ENCODE measurements at places on chromosomes 3 and 15. TPM values are rescaled to one million over a fixed set of nuclear protein-coding genes. Genes with fewer than 3 reads are reported as not detected.

ATOSA gene
- 15.2 TPM for total RNA-seq

GCHFR gene
- 0.38 TPM for total RNA-seq

DLEC1 gene
- total RNA-seq, result 0.28 TPM

TNFSF10 gene
- 0.96 TPM for total RNA-seq

CNTN4 gene
- total RNA-seq, result not detected

SLC22A13 gene
- 0.58 TPM for total RNA-seq

LTF gene
- total RNA-seq, result 0.38 TPM

MYZAP gene
- not detected for total RNA-seq

ABHD17C gene
- total RNA-seq, result 7.5 TPM

PRTG gene
- total RNA-seq, result 1.9 TPM

CATSPER2 gene
- 0.96 TPM for total RNA-seq

HGD gene
- total RNA-seq, result 1.7 TPM

ARHGEF26 gene
- total RNA-seq, result 1.1 TPM

PSTPIP1 gene
- total RNA-seq, result 0.56 TPM

GPR156 gene
- 0.38 TPM for total RNA-seq

ABHD6 gene
- 8.4 TPM for total RNA-seq

CTXN2 gene
- total RNA-seq, result not detected

ALDH1A2 gene
- 4.5 TPM for total RNA-seq

LSG1 gene
- total RNA-seq, result 31.6 TPM

GOLIM4 gene
- 89.4 TPM for total RNA-seq

LMCD1 gene
- 250 TPM for total RNA-seq

IL17RC gene
- 27.6 TPM for total RNA-seq

ACAD9 gene
- 31.9 TPM for total RNA-seq

VWA5B2 gene
- total RNA-seq, result not detected

PLA2G4E gene
- total RNA-seq, result not detected

Data from regular cardiac myocyte (primary cell).